ENCODE measurements at places on chromosomes 1 and 21.

GRCh38 chr1:154906621-154907081 is 29.9 kb downstream of the PMVK start:
- no peak for DNase-seq

- DNase-seq, result no peak
These were observed 38.2 kb downstream of the NTPCR start for GRCh38 chr1:232988572-232989040.

- no peak for DNase-seq
These were observed 18.6 kb upstream of the LDLRAP1 start for GRCh38 chr1:25524568-25525360.

DNA sequence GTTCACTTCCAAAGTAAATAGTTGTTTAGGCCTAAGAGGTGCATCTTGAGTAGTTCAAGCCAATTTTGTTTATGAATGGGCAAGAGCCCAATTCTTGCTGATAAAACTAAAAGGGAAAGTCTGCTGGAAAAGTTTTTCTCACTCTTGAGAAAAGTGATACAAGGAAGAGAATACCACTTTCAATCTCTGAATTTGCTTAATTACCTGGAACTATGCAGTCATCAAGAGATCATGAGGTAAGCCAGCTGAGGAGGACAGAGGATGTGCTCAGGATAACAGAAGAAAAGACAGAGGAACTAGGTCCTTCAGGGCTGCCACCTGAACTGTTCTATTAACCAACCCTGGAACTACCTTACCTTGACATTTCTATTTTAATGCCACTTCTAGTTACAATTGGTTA is 42.2 kb downstream of the ILDR2 start:
- no peak for DNase-seq

DNA sequence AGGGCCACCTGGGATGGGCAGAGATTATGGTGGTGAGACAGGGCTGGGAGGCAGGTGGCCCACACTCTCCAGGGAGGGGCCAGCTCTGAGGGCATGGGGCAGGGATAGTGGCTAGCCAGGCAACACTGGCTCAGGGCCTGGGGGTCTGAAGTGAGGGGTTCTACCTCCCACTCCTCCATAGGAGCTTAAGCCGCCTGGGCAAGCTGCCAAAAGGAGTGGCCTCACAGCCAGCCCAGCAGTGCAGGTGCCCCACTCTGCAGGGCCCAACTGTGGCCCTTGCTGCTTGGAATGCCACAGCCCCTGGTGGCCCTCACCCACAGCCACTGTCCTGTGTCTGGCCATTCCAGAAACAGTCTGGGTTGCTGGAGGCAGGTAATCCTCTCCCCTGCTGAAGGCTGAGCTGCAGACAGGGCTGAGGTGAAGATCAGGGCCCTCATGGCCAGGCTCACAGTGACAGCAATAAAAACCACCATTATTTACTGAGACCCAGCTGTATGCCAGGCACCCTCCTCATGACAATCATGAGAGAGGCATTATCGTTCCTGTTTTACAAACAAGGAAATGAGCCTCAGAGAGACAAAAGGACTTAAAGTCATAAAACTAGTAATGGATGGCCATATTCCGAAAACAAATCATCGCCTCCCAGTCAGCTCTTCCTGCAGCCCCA is 31.0 kb downstream of the KIF21B start:
- DNase-seq, result no peak

GRCh38 chr21:38987633-38988508 is 182.1 kb downstream of the ETS2 start:
- no peak for DNase-seq

DNA sequence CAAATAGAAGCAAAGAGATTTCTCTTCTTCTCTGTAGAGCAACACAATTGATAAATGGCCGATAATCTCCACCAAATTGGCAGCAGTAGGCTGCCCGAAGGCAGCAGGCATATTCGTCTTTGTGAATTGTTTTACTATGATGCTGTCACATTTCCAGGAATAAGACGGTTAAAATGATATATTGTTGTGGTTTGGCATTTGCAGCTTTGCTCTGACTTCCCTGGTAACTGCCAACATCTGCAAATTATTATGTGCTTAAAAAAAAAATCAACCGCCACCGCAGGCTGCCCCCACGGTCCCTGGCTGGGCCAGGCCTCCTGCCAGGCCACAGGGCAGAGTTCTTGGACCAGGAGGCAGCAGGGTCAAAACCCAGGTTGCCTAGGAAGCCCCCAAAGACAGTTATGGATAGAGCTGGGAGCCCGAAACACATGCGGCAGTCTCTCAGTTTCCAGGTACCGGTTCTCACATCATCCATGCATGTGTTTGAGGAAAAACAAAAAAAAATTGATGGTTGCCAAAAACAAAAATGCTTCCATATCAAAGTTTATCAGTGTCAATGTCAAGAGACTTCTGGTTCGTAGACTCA is 179.3 kb downstream of the ETS2 start:
- no peak for DNase-seq

DNA sequence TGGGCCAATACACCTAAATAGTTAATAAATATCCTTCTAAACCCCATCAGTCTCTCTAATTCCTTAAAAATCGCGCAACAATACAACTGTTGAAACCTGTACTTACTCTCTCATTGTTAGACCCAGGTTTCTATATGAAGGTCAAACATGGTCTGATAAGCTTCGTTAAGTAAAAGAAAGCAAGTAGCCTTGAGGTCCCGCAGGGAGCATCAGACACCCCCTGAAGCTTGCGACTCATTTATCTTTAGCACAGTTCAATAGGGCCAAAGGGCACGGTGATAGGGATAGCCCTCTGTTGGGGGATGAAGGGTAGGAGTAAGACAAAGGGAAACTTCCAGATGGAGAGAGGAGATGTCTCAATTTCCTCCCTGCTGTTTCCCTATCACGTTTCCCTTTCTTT is 27.3 kb upstream of the THEM4 start:
- no peak for DNase-seq

GRCh38 chr1:19356266-19356665 is 44.1 kb downstream of the SLC66A1 start:
- DNase-seq, result no peak

DNA sequence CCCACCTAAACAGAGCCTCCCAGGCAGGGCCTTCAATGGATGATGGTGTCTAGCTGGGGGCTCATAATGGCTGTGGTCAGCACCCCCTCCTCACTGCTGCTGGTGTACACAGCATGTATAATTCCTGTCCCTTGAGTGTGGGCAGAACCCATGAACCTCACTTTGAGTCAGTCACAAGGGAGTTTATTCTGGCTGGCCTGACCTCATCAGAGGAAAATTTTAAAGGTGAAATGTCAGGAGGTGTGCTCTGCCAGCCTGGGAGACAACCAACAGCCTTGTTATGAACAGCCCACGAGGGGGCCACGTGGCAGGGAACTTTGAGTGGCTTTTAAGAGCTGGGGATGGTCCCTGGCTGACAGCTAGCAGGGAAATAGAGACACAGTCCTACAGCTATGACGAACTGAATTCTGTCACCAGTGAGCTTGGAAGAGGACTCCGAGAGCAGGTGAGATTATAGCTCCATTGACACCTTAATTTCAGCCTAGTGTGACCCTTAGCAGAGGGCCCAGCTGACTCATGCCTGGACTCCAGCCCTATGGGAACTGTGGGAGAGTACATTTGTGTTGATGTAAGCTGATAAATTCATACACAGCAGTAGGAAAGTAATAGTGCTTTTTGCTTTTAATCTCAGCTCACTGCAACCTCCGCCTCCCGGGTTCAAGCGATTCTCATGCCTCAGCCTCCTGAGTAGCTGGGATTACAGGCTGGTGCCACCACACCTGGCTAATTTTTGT is 73.5 kb upstream of the RUNX3 start:
- DNase-seq, result peak; percentile 45

DNA sequence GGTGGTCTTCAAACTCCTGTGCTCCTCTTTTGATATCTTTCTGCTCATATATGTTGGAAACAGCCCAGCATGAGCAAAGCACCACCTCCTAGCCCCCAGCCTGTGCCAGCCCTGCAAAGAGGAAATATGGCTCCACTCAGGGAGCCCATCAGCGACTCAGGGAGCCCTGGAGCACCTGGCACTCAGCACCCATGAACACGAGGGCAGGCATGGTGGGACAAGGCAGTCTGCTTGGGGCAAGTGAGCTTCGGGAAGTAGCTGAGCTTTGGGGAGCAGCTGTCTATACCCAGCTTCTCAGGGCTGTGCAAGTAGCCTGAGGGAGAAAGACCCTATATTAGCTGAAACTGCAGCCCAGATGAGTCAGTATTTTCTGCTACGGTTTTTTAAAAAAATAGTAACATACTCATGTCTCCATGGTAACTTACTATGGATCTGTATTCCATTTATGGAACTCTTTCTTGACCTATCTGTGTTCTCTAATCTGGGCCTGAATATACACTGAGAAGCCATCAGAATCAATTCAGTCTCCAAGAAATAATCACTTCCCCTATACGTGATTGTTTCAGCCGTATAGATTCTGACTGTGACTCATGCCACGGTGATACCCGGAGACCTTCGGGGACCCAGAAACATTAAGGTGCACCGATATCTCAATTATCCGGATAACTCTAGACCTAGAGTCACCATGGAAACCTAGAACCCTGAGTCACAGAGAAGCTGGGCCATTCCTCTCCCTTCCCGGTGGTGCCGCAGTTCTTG is 1.5 kb upstream of the ETS2 start:
- DNase-seq, result no peak

- DNase-seq, result no peak
These were observed 25.6 kb upstream of the PRDM2 start for GRCh38 chr1:13674377-13674776.

DNA sequence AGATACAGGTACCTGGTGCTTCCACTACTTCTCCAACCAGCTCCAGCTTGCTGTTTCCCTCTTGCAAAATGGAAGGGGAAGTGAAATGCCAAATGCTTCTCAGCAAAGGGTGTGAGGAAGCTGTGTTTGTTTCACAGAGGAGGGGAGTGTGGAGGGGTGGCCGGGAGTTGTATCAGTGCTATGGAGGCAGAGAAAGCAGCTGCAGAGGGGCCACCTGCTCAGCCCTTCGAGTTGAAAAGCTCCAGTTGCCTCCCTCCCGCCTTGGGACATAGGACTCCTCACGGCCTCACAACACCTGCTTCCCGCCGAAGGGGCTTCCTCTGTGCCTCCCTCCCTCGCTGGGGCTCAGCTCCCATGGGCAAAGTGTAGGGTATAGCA is 12.1 kb upstream of the LINGO4 start:
- no peak for DNase-seq

DNA sequence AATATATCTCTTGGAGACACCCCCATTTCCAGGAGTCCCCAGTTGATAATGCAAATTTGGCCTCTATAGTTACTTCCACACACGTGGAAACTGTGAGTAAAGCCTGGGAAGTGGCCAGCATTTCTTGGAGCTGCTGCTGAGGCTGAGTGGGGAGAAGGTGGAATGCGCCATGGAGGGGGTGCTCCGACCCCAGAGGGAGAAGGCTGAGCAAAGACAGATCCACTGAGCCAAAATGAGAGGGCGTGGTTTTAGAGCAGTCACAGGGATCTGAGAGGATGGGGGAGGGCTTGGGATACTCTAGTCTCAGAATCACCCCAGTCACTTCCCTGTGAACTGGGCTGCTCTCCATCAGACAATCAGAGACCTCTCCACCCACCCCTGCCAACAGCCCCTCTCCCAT is 38.7 kb downstream of the TRIM62 start:
- no peak for DNase-seq

GRCh38 chr21:42566524-42567213 is 53.0 kb downstream of the SLC37A1 start:
- DNase-seq, result no peak

- DNase-seq, result no peak
These were observed 156.4 kb upstream of the COL6A1 start for GRCh38 chr21:45825219-45825618.

GRCh38 chr21:42191064-42191463 is 27.9 kb upstream of the ABCG1 start:
- no peak for DNase-seq

- no peak for DNase-seq
These were observed 48.2 kb upstream of the ETV3 start for GRCh38 chr1:157186281-157186992.

DNA sequence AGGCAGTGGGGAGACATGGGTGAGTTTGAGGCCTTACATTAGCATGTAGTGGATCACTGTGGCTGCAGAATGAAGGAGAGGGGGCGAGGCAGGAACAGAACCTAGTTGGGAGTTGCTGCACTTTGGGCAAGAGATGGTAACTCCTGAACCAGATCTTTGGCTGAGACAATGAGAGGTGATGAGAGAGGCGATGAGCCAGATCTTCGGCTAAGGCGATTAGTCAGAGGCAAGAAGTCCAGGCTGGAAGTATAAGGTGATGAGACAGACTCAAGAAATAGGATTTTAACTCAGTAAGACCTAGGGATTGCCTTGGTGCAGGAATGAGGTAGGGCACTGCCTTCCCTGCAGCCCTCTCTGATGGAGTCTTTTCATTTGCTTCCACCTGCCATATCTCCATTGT is 9.1 kb upstream of the ARTN start:
- DNase-seq, result no peak

DNA sequence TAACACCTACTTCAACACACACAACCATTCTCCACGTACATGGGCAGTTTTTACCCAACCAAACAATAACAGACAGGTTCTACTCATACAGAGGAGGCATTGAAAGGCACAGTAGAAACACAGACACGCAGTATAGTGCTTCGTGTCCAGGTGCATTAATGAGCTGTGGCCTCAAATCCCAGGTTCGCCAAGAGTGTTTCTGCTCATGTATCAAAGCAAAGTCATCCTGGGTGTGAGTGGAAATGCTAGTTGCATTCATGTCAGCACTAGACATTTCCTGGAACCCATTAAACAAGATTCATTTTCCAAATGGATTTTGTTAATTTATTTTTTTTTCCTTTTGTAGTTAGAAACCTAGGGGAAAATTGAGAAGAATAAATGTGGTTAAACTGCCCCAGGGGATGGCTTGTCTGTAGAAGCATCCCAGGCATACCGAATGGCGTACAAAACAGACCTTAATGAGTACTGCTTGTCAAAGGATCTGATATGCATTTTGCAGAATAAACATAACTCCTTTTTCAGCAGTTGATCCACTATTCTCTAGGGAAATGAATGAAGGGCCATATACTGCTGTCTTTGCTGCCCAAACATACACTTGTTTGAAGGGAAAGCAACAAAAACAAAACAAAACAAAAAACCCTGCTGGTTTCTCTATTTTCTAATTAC is 298.6 kb upstream of the ST6GALNAC5 start:
- no peak for DNase-seq

DNA sequence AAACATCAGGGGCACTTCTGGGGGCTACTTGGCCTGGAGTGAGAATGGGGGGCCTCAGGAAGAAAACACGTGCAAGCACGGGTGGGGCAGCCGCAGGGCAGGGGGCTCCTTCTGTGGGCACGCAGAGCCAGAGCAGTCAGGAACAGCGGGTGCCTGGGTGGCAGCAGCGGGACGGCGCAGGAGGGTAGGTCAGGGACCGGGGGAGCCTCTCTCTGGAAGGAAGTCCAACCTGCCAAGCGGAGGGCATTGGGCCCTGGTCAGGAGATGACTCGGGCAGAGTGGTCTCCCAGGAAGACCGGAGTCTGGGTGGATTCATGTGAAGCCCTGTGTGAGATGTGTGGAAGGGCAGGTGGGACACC is 27.1 kb downstream of the CTNNBIP1 start:
- DNase-seq, result no peak

DNA sequence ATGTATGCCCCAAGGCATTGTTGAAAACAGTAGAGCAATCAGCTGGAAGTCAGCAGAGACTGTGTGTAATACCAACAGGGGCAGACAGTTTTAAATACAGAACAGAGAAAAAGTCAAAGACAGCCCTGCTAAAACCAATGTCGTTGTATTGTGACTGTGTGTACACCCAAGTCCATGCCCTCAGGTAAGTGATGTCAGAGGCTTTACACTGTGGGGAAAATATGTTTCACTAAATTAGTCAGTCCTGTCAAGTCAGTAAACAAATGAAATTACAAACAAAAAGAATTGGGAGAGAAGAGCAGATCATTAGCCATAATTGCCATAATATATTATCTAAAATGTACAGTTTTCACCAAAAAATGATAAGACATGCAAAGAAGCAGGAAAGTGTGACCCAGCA is 2.4 kb upstream of the CYP2J2 start:
- no peak for DNase-seq

All from activated CD4-positive, alpha-beta T cell treated with anti-CD3 and anti-CD28 coated beads for 4 hours (primary cell).